ENCODE measurements at places on chromosomes 3 and 15.

DNA sequence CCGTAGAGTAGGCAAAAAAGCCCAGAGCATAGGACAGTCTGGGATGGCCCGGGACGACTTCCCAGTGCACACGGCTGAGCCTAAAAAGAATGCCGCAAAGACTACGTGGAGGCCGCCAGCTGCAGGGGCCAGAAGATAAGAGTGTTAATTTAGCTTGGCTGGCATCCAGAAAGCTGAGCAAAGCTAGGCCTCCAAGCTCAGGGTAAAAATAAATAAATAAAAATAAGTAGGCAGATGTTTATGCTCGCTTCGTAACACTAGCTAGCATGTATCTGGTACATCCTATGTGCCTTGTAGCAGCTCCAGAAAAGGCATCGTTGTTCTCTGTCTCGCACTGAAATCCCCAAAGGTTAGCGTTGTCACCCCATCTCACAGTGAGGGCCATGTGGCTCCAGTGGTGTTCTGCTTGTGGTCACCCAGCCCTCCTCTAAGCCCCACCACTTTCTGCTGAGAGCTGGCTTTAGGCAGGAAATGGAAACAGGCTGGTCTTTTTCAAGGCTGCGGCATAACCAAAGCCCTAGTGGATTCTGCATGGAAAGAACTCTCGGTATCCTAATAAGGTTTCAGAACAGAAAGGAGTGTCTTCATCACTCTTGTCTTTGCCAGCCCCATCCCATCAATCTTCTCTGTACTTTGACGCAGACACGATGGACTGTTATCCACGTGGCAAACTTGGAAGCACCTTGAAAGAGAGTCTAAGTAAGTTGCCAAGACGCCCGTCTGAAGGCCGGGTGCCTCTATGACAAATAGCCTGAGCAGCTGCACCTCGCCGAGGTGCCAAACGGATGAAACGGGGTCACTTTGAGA lies 58.1 kb upstream of the MEF2A start:
- no peak for DNase-seq

DNA sequence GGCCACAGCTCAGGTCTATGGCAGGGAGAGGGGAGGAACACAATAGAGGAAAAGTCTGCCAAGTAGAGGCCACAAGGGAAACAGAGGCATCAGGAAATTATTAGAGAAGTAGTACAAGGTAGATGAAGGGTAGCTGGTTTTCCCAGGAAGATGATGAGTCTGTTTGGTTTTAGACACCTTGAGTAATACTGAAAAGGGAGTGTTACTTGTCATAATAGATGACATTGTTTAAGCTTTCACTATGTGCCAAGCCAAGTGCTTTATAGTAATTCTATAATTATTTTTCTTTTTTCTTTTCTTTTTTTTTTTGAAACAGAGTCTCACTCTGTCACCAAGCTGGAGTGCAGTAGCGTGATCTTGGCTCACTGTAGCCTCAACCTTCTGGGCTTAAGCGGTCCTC lies 13.7 kb downstream of the PXK start:
- no peak for DNase-seq

DNA sequence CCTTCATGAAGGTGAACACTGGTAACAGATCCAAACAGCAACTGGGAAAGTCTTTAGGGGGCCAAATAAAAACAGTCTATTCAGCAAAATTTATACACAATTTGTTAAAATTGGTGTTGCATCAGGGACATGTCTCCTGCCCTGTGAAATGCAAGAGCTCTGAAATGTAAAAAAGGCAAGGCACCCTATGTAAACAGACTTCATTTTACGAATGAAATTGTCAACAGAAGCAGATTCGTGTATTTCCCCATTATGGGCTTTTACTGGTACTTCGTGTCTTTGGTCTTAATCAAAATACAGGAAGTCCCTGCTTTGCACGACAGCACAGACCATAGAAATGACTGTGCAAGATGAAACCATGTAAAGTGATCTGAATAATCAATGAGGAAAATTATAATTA lies 127.3 kb upstream of the THBS1 start:
- DNase-seq, result peak; percentile 8

DNA sequence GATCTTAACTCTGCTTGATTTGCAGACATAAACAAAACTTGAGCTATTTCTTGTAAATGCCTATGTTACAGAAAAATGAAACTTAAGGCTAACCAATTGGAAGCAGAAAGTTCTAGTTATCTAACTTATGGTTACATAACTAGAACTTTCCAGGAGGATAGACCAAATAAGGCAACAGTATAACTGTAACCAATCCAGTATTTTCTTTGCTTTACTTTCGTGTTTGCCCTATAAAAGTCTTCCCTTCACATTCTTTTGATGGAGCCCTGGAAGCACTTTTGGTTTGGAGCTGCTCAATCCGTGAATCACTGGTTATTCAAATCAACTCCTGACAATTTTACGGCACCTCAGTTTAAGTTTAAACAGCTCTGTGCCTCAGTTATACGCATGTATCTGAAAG lies 164.6 kb downstream of the SUCLG2 start:
- DNase-seq, result no peak

GRCh38 chr15:31293655-31294054 lies 33.0 kb upstream of the KLF13 start:
- no peak for DNase-seq

DNA sequence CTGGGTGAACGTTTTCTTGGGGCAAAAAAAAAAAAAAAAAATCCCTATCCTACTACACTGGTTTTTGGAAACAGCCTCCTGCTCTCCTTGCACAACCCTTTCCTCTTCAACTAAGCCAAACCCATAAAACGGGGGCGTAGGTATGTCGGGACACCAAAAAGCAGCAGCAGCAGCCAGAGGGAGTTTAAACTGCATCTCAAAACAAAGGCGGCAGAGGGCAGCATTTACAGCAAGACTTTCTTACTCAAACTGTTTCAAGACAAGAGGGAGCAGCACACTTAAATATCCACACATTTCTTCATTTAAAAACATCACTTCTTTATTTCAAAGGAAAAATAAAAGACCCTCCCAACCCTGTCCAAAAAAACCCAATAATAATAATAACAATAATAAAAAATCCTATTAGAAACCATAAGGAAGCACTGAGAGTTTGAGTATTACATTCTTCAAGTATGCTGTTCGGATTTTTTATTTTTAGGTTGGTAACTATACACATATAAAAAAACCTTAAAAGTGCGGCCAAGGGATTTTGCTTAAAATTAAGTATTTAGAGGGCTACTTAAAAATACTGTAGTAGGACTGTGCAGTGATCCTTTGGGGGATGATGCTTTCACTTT lies 43.9 kb upstream of the PLXND1 start:
- peak; percentile 59 for DNase-seq

DNA sequence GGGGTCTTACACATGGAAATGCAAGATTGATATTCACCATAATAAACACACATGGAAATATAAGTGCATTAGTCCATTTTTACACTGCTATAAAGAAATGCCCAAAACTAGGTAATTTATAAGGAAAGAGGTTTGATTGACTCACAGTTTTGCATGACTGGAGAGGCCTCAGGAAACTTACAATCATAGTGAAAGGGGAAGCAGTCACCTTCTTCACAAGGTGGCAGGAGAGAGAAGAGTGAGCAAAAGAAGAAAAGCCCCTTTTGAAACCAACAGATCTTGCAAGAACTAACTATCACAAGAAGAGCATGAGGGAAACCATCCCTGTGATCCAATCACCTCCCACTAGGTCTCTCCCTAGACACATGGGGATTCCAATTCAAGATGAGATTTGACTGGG lies 111.7 kb upstream of the TP63 start:
- DNase-seq, result no peak

GRCh38 chr15:48062148-48062872 lies 58.5 kb upstream of the SLC24A5 start:
- DNase-seq, result no peak

Measured in CD4-positive, alpha-beta T cell treated with Interleukin-17A for 1 hour (primary cell).